ENCODE measurements at places on chromosomes 11 and 22.

- DNase-seq = no peak
These were observed 12.5 kb downstream of the SNU13 start for GRCh38 chr22:41676134-41676533.

DNA sequence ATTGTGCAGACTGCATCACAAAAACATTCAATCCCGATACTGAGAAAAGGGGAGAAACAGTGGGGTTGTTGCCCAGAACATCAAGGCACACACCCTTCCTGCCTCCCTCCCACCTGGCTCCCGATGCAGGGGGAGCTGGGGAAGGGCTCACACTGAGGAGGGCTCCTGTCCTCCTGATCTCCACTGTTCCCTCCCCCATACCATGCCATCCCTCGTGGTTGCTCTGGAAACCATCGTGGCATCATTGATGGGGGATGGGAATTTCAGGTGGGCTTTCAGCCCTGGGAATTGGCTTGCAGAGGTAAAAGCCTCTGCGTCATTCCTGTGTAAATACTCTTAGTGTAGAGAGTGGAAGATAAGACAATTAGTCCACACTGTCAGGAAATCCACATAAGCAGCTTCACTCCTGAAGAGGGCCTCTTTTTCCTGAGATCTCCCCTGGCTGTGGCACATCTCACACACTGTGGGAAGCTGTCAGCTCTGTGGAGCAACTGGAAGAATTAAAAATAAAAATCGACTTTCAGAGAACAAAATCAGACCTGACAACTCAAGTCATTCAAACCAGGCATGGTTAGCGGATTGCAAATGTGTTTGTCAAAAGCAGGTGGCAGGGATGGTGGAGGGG, 176.0 kb downstream of the CHST1 start:
- DNase-seq = no peak

DNA sequence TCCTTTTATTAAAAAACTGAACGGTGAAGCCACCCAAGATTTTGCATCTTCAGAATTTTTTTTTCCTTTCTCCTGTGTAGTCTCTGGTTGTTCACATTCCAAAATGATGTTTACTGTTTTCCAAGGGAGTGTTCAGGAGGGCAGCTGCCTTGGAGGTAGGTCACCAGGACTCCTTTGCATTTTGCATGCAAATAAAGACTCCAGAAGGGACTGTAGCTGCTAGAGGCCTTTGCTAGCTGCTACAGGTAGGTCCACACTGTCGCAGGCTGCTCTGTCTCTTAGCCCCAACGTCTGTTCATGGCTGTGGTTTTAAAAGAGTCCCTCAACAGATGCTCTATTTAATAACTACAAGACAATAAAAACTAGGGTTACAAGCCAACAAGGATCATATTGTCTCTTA, 11.4 kb downstream of the CTSC start:
- no peak for DNase-seq

DNA sequence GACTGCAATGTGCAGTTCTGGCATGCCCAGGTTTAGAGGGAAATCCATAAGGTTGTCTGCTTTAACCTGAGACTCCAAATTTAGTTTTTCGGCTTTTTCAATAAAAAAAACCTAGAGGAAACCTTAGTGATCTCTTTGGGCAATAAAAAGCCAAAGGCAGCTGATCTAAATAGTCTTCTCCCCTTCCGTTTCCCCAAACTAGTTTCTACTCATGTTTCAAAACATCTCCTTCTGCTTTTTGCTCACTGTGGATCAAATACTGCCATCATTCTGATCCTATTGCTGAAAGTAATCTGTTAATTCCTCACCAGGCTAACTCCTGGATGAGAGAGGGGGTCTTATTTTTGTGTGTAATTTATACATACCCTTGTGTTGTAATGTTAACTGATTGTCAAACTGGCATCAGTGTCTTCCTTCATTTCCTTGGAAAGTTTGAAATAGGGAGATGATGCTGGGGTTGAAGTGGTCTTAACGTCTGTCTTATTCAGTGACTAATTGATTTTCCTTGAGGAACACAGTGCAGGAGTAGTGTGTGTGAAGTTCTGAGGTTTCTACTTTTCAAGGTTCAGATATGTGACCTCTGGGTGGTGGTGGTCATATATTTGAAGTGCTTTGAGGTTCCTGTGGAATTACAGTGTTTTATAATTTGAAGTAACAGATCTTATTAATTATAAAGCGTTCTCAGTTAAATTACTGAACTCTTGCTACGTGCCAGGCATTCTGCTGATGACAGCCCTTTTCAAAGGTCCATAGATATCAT, 55.0 kb downstream of the ARHGAP42 start:
- no peak for DNase-seq

DNA sequence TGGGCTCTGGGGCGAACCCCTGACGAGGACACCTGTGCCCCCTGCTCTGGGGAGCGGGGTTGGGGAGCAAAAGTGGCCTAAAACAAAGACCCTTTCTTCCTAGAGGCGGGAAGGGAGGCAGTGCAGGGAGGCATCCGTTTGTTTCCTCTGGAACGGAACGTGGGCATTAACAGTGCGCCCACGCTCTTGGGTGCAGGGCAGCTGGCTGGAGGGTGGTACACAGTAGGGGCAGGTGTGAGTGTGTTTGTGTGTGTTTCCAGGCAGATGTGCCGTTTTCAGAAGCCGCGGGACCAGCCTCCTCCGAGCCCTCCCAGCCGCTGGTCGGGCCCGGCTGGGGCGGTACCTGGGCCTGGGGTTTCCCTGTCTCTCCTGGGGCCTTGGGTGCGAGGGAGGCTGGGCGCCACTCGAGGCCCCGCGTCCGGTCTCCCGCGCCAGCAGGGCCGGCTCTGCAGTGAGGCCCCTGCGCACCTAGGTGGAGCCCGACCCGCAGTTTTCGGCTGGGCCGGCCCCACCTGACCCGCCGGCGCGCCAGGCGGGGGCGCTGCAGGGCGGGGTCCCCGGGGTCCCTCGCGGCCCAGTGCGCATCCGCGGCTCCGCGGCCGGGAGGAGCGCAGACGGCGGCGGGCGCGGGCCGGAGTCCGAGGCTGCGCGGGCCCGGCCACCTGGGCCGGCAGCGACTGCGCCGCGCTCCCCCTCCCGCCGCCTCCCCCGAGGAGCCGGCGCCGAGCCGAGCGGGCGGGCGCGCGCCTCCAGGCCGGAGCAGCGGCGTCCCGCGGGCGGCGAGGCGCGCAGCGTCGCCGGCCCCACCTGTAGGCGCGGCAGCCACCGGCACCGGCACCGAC, 1252.7 kb downstream of the BRD1 start:
- no peak for DNase-seq

DNA sequence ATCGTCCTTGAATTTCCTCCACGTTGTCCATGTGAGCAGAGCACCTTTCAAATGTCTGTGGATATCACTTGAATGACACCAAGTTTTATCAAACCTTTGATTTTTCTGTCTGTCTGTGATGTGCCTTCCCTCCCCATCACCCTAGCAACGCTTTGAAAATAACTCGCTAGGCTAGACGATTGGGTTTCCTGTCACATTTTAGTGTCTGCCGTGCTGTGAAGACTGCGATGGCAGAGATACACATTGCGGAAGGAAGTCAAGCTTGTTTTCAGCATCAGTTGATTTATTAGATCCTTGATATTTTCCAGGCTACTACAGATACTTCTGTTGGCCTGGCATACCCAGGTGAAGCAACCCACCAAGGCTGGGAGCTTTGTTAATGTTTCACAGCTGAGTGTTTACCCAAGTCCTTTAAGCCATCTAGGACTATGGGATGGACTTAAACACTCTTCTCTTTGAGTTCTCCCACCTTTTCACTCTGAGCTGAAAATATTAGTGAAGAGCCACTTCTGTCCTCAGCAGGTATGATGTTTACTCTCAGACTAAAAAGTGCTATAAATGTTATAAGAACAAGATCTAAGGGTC, 93.6 kb upstream of the CD44 start:
- no peak for DNase-seq

DNA sequence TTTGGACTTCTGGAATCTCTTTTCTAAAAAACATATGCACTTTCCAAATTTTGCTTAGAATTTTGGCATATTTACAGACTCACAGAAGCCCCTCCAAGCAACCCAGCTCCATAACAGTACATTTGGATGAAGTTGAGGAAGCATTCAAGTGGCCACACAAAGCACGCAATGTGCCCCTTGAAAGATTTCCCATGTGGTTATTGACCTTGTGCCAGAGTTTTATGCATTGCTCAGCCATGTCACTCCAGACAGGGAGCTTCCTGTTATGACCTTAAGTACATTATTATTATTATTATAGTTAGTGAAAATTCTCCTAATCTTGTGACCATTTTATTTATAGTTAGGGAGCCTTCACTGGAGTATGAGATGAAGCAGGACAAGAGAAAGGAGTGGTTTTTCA, 35.0 kb upstream of the BDNF start:
- no peak for DNase-seq

GRCh38 chr11:46498179-46498578, 95.6 kb downstream of the AMBRA1 start:
- no peak for DNase-seq

- DNase-seq = no peak
These were observed 11.1 kb upstream of the MPZL2 start for GRCh38 chr11:118275176-118275575.

DNA sequence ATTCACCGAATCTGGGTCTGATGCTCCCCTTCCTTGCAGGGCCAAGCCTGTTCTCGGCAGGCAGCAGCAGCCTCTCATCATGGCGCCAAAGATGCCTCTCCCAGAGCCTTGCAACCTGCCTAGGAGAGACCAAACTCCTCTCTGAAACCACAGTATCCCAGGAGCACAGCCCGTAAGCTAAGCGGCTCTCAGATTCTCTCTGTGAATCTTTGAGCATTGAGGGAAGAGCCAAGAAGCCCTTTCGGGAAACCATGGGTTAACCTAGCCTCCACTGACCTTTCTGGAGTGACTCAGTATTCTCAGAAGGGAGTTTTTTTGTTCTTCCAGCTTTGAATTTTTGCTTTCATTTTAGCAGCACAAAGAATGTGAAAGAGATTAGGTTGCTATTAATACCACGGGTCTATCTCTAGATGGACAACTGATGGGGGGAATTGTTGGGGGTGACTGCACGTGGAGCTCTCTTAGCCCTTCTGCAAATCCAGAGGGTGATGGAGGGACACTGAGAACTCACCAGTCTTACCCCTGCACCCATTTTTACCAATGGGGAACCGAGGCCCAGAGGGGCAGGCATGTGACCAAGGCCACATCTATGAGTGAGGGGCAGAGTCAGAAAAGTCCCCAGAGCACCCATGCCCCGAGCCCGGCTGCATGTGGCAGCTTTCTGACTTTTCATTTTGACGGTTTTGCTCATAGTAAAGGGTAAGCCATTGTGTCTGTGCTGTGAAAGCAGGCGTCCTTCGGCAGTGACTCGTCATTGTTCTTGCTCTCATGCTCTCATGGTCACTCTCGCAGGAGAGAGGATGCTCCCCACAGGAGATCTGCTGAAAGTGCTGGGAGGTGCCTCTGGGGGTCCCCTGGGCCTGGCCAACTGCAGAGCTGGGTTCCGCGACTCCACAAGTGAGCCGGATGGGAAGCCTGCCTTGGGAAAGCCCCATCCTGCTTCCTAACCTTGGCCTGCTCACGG, 36.0 kb downstream of the IRAG1 start:
- no peak for DNase-seq

DNA sequence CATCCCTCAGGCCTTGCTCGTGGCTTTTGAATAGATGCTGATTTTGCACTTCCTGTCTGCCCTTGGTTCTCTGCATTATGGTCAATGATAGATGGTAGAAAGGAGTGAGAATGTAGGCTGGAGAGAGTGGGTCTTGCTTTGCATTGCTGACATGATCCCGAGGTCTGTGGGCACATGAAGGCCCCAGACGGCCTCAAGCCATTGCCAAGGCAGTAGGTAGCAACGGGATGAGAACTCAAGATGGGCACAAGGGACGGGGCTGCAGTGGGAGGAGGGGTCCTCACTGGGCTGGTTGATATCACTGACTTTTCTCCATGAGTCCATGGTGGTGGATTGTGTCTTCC, 54.0 kb downstream of the GAB4 start:
- DNase-seq = no peak

DNA sequence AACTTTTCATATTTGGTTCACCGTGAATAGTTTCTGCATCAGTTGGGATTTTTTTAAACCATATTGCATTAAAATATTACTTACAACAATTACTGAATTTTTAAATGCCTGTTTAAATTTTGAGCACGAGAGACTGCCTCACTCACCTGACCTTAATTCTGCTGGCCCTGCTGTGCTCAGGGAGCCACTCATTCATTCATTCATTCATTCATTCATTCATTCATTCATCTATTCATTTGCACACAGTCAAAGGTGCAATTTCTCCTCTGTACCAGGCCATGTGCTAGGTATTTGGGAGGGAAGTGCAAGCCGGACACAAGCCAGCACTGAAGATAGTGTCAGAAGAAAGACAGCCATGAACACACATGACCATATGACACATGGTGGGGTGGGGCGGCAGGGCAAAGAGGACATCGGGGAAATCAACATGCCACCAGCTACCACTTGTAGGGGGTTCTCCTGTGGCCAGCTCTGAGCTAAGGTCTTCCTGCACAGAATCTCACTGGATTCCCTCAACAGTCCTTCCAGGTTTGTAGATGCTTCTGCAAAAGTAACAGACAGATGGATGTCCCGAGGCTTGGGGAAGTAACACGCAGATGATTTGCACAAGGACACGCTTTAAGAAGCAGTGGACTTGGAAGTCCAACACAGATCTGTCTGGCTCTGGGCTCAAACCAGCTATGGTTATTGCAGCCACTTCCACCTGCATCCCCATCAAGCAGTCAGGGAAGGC, 568 bp upstream of the CSF2RB start:
- DNase-seq = no peak

DNA sequence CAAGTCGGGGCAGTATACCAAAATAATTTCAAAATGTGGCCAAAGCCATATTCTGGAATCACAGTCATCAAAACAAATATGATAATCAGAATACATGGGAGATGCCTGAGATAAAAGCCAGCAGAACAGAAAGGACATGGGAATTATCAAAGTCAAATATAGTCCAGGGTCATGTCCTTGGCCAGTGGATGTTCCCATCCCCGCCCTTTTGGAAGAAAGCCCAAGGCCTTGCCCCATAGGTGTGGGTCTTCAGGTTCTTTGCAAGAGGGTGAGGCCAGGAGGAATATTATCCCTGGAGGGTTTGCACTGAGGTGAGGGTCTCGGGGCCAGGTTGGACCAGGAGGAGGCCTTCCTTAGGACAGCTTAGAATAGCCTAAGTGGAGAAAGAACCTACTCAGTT, 53.6 kb upstream of the CSNK2A3 start:
- DNase-seq = no peak

DNA sequence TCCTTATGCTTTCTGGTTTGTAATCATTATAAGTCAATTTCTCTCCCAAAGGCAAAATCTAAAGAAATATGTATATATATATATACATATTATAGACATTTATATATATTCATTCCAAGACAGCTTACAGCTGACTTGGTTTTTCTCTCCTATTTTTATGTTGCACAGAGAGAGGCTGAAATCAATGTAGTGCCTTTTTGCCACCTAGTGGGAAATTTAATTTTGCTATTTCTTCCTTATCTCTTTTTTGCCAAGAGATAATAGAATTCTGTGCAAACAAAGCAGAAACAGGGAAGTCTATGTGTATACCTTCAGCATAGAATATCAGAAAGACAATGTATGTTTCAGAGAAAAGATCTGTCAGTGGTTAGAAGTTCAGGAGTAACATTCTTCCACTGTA, 186.0 kb upstream of the ANO5 start:
- DNase-seq = no peak

DNA sequence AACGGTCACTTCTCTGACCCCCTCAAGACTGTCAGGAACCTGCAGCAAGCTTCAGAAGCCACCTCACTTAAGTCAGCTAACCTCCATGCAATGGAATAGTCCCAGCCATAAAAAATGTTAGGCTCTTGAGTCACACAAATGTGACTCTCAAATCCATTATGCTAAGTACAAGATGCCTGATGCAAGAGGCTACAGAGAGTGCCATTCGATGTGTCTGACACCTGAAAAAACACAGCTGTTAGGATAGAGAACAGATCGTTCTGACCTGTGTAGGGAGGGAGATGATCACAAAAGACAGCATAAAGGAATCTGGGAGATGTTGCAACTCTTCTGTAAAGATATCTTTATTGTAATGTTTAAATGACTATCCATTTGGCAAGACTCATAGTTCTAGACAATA, 712.4 kb downstream of the TBC1D22A start:
- DNase-seq = no peak

All from GM12864 (cell line).